ENCODE measurements at places on chromosomes 3 and 15. TPM values are rescaled to one million over a fixed set of nuclear protein-coding genes. Genes with fewer than 3 reads are reported as not detected.
A peak's percentile ranks its signal among the peaks of the same experiment; 100 is the strongest.

Gene CPN2
- 0.36 TPM for total RNA-seq

Gene ACAN
- 0.67 TPM for total RNA-seq

DNA sequence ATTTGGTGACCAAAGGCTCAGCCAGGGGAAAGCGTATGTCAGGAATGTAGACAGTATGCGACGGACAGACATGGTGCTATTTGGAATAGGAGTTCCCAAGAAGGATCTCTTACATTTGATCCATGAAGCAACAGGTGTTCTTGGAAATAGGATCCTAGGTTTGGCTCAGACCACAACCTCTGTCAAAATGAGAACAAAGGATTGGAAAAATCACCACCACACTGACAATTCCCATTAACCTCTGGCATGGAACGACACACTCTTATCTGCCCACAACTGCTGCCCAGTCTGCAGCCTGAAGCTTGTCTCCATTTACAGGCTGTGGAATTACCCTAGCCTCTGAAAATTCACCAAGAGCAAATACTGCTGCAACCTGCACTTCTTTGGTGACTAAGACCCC lies 33.6 kb upstream of the LRRN1 start:
- no peak for DNase-seq

- DNase-seq, result no peak
These were observed 59.6 kb downstream of the RNF13 start for GRCh38 chr3:149872589-149872988.

DNA sequence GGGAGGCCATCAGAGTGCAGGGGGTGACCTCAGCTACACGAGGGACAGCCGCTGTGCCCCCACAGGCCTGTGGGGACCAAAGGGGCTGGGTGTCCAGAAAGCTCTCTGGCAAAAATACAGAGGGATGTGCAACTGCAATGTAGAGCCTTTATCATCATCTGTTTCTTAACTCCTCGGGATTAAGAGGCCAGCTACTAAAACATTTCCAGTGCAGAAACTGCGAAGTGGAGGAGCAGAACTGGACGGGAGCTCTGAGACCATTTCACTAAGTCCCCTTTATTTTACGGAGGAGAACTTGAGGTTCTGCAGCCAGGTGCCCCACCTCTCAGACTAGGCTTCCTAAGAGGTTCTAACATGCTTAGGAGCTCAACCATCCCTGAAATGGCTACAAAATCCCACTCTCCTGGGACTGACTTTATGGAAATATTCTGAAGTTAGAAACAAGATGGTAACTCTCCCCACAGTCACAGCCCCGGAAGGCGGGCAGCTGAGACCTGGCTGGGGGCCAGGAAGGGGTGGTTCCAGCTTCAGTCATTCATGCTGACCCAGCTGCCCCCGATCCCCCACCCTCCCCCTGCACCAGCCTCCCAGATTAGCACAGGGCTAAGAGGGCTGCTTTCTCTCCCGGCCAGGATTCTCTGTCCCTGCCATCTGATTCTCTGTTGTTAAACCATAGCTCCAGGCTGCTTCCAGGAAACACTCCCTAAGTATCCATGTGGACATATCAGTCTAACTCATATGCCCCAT lies 40.3 kb downstream of the UMPS start:
- DNase-seq, result peak; percentile 56

DNA sequence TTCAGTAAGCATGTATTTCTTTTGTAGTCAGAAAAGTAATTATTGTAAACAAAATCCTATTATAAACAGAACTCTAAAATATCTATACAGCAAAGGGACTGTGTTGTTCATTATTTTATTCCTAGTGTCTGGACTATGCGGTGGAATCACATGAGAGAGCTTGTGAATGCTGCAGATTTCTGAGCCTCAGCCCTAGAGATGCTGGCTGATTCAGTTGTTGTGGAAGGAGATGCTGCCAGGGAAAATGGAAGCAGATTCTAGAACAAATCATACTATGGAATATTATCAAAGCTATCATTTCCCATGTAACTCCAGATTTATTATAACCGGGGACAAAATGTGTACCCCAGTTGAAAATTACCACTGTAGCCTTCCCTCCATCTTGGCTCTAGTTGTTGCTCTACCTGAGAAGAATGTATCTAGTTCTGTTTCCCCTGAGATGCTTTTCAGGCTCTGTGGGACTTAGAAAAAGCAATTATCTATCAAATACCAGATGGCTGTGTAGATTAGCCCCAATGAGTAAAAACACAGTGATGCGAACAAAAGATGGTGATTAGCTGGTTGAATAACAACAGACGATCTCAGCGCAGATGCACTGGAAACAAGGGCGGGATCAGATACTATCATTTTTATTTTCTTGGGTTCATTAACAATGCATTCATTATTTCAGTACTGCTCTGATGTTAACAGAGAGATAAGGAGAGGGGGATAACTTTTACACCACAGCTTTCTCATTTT lies 131.3 kb downstream of the TMEM108 start:
- no peak for DNase-seq

DNA sequence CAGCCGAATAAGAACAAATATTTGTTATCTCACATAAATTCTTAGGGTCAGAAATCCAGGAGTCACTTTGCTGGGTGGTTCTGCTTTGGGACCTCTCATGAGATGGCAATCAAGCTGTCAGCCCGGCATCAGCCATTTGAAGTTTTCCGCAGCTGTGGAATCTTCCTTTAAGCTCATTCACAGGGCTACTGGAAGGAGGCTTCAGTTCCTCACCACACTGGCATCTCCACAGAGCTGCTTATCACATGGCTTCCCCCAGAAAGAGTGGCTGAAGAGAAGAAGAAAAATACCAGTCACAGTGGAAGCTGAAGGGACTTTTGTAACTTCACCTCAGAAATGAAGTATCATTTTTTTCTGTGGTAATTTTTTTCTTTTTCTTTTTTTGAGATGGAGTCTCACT lies 267.7 kb downstream of the CHL1 start:
- DNase-seq, result peak; percentile 11
